Midbrain (tissue), 1 donor: ENCODE measurements at places on chromosomes 3 and 15.
A peak's percentile ranks its signal among the peaks of the same experiment; 100 is the strongest.

- DNase-seq = no peak
Observed at GRCh38 chr15:67077641-67078215, 12.3 kb downstream of the SMAD3 start.

DNA sequence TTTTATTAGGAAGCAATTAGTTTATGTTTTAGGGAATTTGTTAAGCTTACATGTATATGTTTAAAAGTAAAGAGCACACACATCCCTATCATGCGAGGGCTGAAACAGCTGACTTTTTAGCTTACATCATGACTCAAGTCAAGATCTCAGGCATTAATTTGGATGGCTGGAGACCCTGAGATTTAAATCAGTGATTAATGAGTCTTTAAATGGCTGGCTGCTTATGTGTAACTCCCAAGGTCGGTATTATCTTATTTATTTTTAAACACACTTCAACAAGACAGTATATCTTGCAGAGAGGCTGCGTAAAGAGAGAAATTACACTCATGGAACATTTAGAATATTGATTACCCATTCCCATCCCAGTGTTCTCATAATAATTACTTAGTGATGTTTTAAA lies 169.4 kb downstream of the KBTBD8 start:
- no peak for DNase-seq

GRCh38 chr15:78167227-78167888 lies 18.2 kb downstream of the IDH3A start:
- no peak for DNase-seq

DNA sequence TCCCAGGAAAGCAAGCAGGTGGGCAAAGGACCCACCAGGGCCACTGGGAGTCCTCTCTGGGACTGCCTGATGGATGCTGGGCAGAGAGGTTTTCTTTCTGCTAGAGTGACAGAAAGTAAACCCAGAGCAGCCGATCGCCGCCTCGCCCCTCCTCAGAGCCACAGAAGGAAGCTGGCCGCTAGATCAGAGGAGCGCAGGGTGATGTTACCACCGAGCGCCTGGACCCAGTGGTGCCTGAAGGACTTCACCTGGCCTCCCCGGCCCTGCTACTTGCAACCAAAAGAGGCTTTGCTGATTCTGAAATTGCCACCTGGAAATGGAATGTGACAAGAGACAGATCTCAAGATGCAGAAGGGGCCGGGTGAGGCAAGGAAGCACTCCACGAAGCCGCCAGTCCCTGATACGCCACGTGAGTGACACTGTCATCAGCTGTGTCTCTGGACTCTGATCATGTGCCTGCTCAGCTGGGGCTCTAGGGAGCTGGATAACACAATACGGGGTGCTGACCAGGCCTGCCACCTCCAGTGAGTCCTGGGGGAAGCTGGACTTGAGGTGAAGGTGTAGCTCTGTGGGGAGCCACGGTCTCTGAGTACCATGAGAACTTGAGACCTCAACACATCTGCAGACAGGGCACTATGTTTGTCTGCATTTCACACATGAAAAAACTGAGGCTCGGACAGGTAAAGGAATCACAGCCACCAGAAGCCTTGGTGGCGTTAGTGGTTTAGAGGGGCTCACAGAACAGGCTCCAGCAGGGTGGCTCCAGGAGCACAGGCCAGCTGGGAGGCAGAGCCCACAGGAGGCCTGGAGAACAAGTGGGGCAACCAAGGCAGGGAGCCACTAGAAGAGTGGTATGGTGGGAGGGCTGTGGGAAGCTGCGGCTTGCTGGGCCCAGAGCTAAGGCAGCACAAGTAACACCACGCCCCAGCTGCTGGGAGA lies 137.9 kb upstream of the PRR20G start:
- DNase-seq = no peak

DNA sequence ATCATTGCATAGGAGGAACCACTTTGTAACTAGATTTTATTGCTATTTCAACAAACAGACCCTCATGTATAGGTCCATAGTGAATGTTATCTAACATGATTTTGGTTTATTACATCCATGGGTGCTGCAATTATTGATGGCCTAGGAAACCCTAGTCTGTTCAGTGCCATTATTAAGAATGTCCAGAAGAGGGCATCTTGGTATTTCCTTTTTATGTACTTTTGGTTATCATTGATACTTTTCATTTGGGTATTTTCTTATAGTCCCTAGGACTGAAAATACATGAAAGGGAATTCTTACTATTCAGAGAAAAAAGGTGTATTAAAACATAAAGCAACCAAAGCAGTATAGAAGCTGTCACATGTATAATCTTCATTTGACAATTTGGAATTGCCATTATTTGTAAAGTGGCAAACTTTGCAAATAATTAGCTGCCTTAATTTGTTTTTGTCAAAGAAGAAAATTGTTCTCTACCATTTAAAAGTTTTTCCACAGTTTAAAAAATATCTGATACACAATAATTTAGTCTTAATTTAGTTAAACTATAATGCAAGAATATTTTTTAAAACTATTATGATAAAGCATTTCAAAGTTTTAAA lies 48.7 kb downstream of the CNOT10 start:
- DNase-seq = peak; percentile 12

DNA sequence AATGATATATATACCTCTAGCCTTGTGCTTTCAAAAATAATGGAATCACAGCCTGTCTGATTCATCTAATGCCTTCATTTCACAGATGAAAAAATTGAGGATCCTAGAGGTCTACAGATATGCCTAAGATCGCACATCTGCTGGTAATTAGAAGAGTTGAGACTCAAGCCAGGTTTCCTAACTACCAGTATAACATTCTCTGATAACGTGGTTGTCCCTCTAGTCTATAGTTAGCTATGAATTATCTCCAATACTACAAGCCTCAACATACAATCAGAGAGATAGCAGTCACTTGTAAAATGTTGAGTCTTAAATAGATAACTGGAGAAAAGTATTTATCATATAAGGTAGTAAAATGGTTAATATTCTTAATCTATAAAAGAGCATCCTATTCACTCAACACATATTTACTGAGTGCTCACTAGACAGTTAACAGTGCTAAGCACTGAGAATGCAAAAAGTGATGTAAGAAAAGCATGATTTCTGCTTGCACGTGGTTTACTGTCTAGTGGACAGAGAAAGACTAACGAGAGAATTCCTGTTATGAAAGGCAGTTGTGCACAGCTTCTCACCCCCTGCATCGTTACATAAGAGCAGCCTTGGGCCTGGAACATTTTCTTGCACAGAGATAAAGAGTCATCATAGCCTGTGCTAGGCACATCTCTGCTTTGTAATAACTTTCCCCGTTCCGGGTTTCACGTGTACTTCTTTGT lies 4.9 kb upstream of the ENTPD3 start:
- no peak for DNase-seq

GRCh38 chr3:74631351-74632140 lies 17.1 kb upstream of the CNTN3 start:
- DNase-seq = no peak

- DNase-seq = no peak
Observed at GRCh38 chr3:187242435-187242834, 45.1 kb downstream of the RTP1 start.

DNA sequence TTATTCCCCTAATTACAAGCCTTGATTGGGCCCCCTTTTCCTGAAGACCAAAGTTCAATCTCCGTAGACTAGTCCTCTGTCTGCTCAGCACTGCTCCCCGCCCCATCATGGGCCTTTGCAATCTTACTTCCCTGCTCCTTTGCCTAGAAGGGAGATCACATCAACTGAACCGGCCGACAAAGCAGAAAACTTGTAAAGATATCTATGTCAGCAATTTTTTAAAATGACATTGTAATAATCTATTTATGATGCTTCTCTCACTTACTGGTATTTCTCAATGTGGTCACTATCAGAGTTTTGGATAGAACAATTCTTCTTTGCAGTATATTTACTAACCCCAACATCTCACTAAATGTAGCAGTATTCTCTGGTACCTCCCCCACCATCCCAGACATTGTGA lies 17.3 kb downstream of the ANAPC13 start:
- DNase-seq = no peak

- no peak for DNase-seq
Observed at GRCh38 chr3:32257641-32258438, 19.4 kb downstream of the CMTM8 start.
